NCI-H510A treated with DMSO at 0.1 percent for 48 hours (cell line): ENCODE measurements at places on chromosomes 5 and 9.
A peak's percentile ranks its signal among the peaks of the same experiment; 100 is the strongest.

DNA sequence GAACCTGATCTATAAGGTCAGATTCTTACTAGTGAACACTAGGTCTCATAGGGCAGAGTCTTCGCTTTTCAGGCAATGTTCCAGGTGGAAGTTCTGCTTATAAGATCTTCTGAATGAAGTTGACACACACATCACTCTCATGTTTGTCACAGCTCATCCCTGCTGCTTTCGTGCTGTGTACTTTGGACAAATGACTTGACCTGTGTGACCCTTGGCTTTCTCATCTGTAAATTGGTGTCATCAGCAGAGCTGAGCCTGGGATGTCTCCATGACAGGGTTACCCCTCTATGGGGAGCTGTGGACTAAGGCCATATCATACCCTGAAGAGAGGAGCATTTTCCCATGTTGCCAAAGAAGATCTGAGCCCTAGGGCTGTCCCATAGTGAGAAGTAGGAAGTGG, 2.8 kb downstream of the DELE1 start:
- DNase-seq = no peak

- no peak for DNase-seq
These were observed 140.0 kb downstream of the MUSK start for GRCh38 chr9:110808599-110808980.

DNA sequence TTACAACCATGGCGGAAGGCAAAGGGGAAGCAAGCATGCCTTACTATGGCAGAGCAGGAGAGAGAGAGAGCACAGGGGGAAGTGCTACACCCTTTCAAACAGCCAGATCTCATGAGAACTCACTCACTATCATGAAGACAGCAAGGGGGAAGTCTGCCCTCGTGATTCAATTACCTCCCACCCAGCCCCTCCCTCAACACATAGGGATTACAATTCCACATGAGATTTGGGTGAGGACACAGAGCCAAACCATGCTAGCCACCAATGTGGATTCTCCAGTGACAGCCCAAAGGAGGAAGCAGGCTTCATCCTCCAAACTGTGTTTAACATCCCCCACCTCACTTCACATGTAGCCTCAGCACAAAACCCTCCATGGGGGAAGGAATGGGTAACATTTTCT, 563.7 kb downstream of the CDK5RAP2 start:
- DNase-seq = no peak

DNA sequence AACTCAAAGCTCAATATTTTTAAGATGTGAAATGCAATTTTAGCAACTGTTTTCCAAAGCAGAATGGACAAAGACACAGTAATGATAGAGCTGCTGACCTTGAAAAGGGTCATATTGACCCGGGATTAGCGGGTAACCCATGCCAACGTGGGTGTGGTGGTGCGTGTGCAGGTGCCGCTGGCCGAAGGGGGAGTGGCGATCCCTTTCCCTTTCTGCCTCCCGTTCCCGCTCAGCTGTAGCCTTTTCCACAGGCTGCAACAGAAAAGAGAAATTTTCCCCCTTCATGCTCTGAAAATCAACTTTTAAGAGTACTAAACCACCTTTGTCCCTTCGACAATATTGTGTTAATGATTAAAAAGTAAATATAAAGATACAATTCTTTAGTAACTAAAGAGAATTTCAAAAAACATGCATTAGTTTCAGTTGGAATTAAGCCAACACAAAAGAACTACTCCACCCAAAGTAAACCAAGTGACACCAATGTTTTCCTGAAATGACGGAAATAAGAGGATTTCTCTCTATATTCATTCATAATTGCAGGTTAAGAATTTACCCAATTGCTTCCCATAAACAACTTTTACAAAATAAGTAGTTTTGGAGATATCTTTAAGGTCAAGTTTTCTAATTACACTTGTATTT, 105.2 kb downstream of the ZNF608 start:
- no peak for DNase-seq

DNA sequence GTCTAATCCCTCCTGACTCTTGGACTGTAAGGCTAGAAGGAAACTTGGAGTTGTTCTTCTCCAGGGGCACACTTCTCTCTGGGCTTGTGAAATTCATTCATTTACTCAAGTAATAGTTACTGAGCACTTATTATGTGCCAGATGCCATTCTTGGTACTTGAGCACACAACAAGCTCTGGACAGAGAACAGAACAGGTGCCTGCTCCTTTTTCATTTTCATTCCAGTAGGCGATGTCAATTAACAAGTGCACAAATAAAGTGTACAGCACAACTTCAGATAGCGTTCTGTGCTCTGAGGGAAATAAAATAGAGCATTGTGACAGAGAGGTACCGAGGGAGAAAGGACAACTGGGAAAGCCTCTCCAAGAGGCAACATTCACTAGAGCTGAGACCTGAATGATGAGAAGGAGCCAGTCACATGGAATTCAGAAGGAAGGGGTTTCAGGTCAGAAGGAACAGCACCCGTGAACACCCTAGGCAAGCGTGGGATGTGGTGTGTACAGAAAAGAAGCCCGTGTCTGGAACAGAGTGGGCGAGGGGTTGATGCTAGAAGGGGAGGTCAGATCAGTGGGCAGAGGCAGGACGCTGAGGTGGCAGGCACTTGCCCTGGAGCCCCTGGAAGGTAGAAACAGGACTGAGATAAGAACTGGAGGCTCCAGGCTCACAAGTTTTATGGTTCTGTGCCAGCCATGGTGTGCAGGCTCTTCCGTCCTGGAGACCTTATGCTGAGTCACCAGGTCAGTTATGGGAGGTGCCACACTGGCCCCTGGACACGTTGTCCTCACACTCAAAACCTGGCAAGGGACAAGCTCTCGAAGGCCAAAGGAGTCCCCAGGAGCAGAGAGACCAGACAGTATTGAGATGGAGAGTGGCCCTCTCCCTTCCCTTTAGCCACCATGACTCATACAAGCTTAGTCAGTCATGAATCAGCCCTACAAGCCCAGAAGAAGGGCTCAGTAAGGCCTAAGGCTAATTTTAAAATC, 7.2 kb upstream of the ABLIM3 start:
- no peak for DNase-seq

DNA sequence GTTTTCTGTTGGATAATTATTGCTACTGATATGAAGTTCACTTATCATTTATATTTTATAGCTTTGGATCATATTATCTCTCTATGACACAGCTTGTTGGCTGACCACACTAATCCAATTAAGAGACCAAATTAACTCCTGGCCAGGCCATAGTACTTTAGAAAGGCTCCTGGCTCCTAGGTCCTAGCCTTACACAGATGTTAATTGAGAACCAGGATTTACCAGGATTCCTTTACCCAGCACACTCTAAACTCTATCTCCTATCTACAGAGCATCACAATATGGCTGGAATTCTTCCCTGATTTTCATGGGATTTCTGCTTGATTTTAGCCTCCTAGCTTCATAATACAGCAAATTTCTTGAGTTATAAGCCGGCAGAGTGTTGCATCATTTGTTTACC, 80.3 kb downstream of the SLCO6A1 start:
- DNase-seq = no peak

DNA sequence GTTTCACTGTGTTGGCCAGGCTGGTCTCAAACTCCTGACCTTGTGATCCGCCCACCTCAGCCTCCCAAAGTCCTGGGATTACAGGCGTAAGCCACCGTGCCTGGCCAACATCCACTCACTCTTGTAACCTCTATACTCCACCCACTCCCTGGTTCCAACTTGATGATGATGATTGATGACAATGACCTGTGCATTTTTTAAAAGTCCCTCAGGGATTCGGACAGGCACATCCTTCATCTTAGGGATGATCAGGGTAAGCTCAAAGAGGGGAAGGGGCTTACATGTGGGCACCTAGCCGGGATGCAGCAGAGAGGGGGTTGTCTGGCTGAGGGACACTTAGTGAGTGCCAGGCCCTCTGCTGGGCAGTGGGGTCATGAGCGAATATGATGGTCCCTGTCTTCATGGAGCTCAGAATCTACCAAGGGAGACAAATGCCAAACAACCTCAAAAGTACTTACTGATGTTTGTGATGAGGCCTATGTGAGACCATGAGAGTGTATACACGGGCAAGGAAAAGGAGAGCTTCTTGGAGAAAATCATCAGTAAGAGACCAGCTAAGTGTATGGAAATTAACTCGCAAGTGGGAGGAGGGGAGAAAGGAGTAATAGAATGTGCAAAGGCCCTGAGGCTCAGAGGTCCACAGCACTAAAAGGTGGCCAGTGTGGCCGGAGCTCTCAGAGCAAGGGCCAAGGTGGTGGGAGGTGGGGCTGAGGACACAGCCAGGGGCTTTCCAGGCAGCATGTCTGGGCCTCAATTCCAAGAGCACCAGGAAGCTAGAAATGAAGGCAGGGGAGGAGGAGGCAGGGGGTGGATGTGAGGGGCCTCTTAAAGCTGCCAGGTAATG, 27.4 kb downstream of the LHX2 start:
- DNase-seq = no peak

- DNase-seq = no peak
These were observed 454.6 kb downstream of the CETN3 start for GRCh38 chr5:89954916-89955315.

- peak; percentile 93 for DNase-seq
These were observed 24.6 kb downstream of the TRAF1 start for GRCh38 chr9:120901755-120902568.

GRCh38 chr9:6715755-6716643, 41.8 kb upstream of the KDM4C start:
- peak; percentile 58 for DNase-seq

DNA sequence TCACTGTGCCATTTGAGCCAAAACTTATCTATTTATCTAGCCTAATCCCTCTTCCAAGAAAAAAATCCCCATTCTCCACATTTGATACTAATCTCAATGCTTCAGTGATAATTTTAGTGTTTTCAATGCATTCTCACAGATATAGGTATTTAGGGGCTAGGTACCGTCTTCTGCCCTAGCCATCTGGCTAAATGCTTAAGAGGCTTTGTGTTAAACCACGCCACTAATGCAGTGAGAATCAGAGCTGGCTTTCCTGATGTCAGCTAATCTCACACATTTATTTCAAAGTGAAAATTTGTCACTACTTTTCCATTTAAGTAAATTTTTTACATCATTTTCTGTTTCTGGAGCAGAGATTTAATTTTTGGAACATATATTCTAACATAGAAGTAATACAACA, 479.7 kb downstream of the MAN2A1 start:
- DNase-seq = no peak

GRCh38 chr5:93165559-93165958, 415.5 kb downstream of the NR2F1-AS1 start:
- no peak for DNase-seq

DNA sequence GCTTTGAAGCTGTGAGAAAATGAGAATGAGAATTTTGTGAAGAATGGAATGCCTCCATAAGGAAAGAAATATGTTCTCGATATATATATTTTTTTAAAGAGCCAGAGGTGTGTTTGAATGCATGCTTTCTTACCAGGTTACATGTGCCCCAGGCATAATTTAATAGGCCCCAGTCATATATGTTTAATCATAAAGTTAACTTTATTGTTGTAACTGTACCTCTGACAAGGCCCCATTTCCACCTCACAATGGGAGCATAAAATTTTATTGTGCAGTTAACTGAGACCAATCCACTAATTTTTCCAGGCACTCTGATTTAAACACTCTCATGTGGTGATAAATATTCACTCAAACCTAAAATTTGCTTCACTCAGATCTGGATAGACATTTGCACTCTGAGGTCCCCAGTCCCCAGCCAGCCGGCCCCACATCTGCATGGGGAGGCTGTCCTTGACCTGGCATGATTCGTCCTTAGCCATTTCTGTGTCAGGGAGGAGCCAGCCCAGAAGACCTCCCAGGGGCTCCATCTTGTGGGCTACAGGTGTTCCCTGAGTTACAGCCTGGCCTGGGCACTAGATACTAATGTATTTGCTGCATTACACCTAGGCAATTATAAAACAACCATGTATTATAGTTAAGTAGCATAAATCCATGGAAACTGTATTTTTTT, 245.8 kb downstream of the MTRR start:
- no peak for DNase-seq

GRCh38 chr5:159995907-159996306, 13.0 kb upstream of the TTC1 start:
- no peak for DNase-seq

DNA sequence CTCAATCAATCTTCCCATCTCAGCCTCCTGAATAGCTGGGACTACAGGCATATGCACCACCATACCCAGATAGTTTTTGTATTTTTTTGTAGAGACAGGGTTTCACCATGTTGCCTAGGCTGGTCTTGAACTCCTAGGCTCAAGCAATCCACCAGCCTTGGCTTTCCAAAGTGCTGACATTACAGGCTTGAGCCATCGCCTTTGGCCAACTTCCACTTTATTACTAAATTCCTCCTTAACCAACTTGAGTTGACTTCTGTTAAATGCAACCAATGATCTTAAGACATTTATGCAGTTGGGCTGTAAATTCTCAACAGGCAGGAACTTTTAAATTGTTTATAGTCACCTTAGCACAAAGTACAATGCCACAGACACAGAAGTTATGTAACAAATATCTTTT, 2.8 kb downstream of the LARS1 start:
- DNase-seq = no peak

DNA sequence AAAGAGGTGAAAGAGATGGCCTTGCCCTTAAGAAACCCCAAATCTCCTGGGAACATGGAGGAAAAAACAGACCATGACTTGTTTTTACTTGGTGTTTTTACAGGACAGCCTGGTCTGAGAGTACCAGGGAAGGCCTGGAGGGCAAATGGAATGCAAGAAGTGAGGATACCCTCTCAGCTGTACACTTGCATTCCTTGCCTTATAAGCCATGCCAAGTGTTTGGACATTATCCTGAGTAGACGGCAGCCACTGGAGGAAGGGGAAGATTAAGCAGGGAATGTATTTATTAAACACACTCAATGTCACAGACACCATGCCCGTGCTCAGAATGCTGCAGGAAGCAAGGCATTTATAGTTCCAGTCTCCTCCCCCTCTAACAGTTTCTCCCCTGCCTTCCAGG, 581.4 kb downstream of the CDK5RAP2 start:
- no peak for DNase-seq

DNA sequence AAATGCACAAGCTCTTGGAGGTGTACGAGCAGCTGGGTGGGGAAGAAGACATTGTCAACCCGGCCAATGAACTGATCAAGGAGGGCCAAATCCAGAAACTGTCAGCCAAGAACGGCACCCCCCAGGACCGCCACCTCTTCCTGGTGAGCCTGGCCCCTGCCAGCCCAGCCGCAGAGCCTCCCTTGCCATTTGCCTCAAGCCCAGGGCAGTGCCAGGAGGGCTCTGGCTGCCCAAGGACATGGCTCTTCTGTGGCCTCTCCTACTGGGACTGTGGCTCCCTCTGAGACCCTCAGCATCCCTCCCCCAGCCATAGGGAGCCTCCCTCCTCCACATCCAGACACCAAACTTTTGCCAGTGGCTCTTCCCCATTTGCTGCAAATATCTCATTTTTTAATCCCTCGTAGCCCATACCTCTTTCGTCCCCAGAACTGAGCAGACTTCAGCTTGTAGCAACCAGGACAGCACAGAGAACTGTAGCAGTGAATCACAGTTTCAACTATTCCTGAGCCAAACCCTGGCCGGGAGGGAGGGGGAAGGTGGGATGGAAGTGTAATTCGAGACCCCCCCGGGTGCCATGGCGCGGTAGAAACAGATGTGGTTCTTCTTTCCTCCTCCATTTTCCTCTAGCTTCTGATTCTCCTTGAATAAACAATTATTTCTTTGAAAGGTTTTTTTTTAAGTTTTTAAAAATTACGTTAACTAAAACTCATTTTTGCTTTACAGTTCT, 44.5 kb upstream of the SUSD3 start:
- DNase-seq = no peak
